A172 (cell line): ENCODE measurements at places on chromosomes 3 and 15.

- peak; percentile 62 for DNase-seq
Observed at GRCh38 chr3:141280690-141281089, 49.1 kb downstream of the PXYLP1 start.

DNA sequence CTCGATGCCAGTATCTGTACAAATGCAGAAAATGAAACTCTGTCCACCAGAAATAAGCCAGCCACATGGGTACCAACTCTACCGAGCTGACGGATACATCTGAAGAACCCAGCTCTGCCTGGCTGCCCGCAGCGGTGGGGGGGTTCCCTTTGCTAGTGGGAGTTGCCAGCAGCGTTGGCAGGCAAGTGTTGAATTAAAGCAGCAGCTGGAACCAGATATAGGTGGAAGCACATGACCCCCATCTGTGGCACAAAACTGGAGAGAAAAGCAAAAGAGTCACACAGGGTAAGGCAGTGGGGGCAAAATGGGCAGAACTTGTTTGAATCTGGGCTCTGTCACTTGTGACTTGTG is 17.9 kb downstream of the CRYGS start:
- no peak for DNase-seq

- no peak for DNase-seq
Observed at GRCh38 chr3:55947406-55947805, 460.3 kb upstream of the WNT5A start.

DNA sequence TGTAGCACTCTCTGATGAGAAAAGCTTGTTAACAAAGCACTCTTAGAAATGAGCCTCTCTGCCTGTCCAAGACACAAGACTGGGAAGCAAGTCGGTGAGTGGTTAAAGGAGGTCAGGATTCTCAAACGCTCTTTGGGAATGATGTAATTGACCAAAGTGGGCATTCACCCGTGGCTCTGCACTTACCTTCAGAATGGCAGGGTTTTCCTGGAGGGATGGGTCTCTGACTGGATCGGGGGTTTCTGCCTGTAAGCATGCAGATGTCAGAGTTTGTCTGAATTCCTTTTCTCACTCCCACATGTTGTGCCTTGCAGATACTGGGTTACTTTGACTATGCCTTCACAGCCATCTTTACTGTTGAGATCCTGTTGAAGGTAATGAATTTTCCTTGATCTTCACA is 106.3 kb downstream of the CHDH start:
- no peak for DNase-seq

GRCh38 chr3:150411546-150411945 is 3.4 kb downstream of the TSC22D2 start:
- DNase-seq: peak; percentile 19

DNA sequence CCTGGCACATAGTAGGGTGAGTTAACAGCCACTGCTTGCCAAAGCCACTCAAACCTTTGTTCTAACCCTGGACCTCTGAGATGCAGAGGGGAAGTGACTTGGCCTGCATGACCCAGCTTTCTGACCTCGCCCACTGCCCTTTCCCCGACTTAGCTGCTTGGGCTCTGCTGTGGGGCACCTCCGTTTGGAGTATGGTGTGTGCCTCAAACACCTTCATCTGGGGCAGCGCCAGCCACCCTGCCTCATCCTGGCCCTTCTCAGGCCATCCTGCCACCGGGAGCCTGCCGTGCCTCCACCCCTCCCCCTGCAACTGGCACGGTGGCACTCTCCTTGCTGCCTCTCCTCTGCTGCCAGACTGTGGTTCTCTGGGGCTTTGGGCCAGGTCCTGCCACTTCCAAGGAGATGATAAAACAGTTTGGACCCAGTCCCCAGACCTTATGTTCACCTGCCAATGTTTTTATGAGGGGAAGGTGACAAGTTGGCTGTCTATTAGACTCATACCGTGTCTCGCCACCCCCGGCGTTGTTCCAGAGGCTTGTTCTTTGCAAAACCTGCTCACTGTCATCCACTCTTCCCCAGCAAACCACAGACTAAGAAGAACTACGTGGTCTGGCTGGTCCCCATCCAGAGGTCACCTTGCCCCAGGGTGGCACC is 32.2 kb downstream of the SLC6A6 start:
- DNase-seq: no peak
